Activated T-cell treated with anti-CD3 and anti-CD28 coated beads for 4 hours (primary cell): ENCODE measurements at places on chromosomes 2 and 18.

DNA sequence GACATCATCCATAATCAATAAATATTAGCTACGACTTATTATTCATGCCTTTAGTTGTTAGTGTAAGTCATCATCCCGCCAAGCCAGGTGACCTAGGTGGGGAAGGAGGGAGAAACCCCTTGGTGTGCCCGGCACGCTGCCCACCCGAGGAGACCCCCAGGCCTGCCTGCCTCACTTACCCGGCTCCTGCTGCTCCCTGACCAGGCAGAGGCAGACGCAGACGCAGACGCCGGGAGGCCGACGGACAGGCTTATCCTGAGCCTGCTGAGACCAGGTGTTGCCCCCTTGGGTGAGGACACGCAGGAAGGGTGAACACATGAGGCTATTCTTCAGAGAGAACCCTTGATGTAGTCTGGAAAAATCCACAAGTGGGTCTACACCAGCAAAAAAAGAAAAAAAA, 401.8 kb downstream of the GALR1 start:
- no peak for DNase-seq

DNA sequence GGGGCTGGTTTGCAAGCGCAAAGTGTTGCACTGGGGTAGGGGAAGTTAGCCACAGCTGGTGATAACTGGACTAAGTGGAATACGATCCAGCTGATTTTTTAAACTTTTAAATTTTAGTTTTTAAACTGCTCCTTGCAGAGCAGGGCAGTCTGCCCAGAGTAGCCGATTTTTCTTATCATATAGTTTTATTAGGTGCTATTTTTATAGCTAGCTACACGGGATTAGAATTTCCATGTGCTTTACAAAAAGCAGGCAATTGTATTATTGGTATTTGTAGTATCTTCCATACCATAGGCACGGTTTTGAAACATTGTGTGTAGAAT, 9.6 kb downstream of the CPLX4 start:
- no peak for DNase-seq

DNA sequence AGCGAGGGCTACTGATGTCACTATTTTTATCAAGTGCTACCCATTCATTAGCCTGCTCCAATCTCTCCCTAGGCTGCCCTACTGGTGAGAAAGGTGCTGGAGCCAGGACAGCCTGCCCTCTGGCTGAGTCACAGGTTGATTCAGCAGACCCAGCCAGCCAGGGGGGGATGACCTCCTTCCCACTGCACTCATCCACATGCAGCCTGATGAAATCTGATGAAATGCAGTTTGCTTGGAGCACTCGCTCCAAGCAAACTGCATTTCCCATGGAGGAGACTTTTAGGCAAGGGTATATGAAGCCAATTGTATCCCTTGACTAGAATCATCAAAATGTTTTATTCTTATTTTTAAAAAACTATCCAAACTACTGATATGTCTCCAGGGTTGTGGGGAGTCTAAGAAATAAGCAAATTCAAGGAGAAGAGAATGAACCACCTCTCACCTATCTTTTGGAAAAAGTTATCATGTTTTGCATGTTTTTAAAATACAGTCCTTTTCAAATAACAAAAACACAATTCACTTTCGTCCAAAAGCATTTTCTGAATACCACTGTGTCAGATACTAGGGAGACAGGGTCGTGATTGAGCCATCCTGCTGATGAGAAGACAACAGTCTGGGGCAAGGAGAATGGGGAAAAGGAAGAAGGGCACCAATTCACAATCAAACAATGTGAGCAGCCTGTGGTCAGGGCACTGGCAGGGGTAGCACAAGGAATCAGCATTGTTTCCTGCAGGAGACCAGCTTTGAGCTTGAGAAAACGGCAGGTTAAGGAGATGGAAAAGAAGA, 128.3 kb downstream of the AFF3 start:
- DNase-seq, result no peak

- DNase-seq, result no peak
Measured at GRCh38 chr2:18154259-18154658, 275.8 kb downstream of the KCNS3 start.

DNA sequence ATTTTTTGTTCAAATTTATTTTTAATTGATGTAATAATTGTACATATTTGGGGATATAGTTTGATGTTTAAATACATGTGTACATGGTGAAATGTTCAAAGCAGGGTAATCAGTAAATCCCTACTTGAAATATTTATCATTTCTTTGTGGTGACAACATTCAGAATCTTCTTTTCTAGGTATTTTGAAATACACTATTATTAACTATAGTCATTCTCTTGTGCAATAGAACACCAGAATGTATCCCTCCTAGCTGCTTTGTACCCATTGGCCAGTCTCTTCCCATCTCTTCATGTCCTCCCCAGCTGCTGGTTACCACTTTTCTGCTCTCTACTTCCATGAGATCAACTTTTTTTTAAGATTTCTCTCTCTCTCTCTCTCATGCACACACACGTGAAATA, 126.5 kb downstream of the ZNF407 start:
- no peak for DNase-seq

DNA sequence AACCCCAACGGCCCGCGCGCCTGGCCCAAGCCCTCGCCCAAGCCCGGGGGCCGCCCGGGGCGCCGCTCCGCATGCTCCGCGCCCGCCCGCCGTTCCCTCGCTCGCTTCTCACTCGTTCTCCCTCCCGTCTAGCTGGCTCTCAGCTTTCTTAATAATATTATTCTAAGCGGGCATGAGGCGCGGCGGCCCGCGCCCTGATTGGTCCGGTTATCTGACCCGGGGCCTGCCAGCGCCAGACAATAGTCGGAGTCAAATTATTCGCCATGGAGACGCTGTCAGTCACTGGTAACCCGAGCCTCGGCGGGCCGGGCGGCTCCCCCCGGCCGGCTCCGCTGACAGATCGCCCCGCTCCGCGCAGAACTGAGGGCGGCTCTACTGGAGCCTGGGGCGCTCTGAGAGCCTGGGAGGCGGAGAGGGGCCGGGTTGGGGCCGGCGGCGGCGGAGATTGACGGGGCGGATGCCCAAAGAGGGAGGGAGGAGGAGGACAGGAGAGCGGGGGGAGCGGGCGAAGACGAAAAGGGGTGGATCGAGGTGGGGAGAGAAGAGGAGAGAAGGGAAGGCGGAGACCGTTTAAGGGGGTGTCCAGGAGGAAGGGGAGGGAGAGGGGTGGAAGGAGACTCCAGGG, at the start of gene SIX2:
Gene SIX2, minus strand, starts transcription at position 150 of the 625 bp plus-strand sequence. CDS start 342 bp downstream, outside the sequence.
- DNase-seq, result no peak

DNA sequence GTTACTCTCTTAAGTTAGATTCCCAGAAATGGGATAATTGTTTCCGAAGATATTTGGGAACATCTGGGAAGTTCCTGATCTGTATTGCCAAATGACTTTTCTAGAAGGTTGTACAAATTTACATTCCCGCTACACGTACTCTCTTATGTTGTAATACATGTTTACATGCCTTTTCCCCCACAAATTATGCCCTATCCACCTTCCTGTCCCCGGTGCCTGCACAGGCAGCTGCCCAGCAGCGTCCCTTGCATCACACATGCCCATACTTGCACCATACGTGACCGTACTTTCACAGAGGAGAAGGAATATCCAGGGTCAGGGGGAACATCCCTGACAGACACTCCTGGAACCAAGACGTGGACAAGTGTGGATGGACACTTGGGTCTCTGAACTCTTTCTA, 24.2 kb upstream of the KLF11 start:
- DNase-seq, result no peak

- no peak for DNase-seq
Measured at GRCh38 chr2:172196768-172197431, 94.2 kb upstream of the DLX2 start.

GRCh38 chr18:7152440-7152839, 34.8 kb upstream of the LAMA1 start:
- no peak for DNase-seq

- no peak for DNase-seq
Measured at GRCh38 chr2:154455166-154455565, 243.3 kb upstream of the KCNJ3 start.

DNA sequence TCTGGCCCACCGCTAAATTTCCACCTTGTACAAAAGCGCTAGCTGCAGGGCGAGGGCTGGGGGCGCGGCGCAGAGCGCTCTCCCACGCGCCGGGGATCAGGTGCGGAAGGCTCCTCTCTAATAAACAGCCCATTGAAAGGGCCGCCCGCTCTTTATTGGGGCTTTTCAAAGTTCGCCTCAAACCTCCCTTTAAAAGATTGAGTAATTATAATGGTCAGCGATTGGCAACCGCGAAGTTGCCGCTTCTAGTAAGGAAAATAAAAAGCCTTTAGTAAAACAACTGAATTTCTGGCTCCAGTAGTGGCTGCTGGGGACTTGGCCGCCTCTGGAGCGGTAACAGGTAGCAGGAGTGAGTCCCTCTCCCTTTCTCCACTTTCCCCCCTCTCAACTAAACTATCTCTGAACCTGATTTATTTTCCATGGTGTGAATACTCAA, 755 bp downstream of the NEUROD1 start:
- DNase-seq, result no peak

DNA sequence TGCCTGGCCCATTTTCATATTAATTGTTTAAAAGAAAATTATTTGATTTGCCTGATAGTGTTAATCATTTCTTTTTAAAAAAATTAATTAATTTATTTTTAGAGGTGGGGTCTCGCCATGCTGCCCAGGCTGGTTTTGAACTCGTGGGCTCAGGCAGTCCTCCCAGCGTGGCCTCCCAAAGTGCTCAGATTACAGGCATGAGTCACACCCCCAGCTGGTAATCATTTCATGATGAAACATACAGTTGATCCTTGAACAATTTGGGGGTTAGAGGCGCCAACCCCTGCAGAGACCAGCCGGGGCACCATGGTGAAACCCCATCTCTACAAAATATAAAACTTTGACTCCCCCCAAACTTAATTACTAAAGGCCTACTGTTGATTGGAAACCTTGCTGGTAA, 7.9 kb downstream of the GPN1 start:
- DNase-seq, result no peak

GRCh38 chr2:97697252-97698235, 15.8 kb upstream of the ZAP70 start:
- DNase-seq, result peak; percentile 93

DNA sequence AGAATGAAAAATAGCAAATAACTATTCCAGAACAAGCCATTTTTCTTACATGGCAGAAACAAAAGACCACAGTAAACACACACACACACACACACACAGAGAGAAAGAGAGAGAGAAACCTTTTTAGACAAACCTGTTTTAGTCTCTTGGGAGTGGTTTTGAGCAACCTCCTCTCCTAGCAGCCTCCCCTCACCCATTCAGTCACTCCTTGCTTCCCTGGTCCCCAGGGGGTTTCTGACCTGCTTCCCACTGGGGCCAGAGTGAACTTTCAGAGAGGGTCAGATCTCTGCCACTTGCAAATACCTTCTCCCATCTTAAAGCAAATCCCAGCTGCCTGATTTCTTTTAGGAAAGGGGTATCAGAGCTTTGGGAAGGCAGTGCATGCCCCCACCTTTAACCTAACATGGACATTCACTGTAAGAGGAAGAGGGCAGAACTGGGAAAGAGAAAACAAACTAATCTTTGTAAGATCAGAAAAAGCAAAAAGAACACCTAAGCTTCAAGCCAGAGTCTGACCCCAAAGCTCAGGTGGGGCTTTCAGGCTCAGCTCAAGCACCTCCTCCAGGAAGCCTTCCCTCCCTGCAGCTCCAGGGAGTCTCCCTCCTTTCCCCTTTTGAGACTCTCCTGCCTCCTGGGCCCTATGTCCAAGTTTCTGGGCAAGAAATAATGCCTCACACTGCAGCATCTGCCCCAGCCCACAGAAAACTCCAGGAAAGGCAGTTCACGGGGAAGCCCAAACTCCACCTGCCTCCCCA, 2.7 kb downstream of the SDC1 start:
- DNase-seq, result no peak

DNA sequence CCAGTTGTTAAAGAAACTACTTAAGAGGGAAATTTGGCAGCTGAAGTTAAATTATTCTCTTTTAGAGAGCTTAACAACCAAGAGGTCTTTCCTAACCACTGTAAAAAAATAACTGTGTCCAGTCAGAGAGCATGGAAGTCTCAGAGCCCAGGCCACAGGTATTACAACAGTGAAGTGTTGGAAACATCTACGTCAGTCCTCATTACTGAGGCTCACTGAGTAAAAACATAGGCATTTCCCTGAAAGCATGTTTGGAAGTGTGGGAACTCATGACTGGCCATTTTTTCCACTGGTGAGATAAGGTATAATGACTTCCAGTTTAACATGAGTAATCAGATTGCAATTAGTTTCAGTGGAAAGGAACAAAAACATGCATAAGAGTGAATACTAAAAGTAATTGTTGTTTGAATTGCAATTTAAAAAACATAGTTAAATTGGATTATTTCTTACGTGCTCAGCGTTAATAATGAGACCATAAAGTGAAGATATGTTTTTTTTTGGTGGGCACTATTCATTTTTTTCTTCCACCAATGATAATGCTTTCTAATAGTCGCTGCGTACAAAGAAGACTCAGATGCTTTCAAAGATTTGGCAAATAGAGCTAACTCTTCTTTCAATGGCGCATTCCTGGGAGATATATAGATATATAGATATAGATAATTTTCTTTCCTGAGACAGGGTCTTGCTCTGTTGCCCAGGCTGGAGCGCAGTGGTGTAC, 60.8 kb downstream of the EFEMP1 start:
- no peak for DNase-seq

- no peak for DNase-seq
Measured at GRCh38 chr2:7692657-7693161, 775.5 kb downstream of the RNF144A start.

DNA sequence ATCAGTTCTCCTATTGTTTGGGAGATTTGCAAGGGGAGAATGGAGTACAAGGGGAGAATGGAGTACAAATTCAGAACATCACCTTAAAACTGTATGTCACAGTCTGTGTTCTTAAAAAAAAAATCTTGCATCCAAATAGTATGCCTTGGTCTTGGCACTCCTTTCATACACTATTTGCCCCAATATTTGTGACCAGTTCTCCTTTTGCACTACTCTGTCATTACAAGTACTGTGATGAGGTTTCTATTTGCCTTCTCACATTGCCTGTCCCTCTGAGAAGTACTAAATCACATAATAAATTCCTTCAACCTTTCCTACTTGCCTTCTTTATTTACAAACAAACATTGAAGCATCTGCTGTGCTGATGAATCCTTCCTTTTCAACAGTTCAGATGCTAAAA, 36.0 kb upstream of the NCK2 start:
- DNase-seq, result no peak

DNA sequence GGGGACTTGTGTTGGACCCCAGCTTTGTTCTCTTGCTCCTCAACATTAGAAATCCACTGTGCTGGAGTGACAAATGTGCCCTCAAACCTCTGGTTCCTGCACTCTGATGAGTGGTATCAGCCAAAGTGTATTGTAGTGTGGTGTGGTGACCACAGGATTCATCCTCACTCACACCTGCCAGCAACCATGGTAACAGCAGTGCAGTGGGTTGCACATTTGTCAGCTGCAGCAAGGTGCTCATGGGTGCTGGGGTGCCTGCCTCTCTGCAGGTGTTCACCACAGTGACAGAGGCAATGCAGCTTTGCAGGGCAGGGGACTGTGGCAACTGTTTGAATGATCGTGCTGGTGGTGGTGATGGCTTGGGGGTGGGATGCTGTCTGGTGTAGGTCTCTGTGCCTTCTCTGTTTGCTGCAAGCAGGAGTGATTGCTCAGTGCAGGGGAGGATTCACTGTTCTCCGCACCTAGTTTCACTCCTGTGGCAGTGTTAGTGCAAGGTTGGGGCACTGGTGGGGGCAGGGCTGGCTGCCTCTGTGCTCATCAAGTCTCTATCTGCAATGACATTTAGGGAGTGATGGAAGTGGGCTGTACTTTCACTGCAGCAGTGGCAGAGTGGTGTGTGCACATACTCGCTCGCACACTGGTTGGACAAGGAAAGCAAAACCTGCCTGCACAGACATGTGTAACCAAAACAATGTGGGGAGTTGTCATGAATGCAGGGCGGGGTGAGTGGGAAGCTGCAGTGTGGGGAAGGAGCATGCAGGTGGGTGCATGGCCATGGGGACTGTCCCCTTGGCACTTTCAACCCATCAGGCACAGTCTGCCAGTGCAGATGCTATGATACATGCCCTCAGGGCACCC, 301.1 kb downstream of the PIK3C3 start:
- DNase-seq, result no peak
